ENCODE measurements at places on chromosomes 6 and 20.
A peak's percentile ranks its signal among the peaks of the same experiment; 100 is the strongest.

- no peak for DNase-seq
Observed at GRCh38 chr6:106789428-106790148, 160.2 kb downstream of the QRSL1 start.

- no peak for DNase-seq
Observed at GRCh38 chr6:157442291-157442690, 61.3 kb downstream of the ZDHHC14 start.

DNA sequence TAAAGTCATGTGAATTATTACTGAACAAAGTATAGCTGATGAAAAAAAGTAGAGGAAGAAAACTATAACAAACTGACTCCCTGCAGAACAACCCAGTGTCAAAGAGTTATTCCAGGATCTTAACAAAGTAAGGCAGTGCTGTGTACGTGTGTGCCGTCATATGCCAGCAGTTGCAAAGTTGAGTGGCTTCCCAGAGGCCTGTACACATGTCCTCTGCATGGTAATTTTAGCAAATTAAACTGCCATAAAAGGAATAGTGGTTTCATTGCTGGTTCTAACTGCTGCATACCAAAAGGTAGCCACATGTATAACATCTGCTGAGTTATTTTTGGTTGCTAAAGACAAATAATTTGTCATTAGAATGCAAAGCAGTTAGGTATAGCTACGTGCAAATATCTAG is 44.8 kb downstream of the RIPOR2 start:
- DNase-seq, result no peak

GRCh38 chr20:45822857-45823256 is 4.3 kb downstream of the TNNC2 start:
- DNase-seq, result no peak

DNA sequence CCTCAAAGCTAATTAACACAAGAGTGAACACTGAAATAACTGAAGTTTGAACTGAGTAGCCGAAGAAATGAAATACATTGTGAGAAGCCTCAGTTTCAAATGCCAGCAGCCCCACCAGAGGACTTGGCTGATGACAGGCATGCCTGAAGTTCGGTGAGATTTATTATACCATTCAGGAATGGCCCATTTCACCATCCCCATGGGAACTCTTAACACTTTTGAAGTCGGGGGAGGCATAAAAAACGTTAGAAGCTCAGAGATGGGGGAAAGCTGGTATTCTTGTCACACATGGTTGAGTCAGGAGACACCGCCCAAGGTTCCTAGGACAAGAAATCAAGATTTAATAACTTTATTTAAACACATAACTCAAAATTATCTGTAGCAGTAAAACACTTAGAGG is 17.6 kb upstream of the SLC22A3 start:
- DNase-seq, result no peak

GRCh38 chr6:127966616-127967015 is 65.8 kb upstream of the THEMIS start:
- DNase-seq, result no peak

- DNase-seq, result peak; percentile 31
Observed at GRCh38 chr6:135128268-135128914, 52.7 kb upstream of the MYB start.

- DNase-seq, result no peak
Observed at GRCh38 chr20:11918981-11919380, 1.3 kb downstream of the BTBD3 start.

DNA sequence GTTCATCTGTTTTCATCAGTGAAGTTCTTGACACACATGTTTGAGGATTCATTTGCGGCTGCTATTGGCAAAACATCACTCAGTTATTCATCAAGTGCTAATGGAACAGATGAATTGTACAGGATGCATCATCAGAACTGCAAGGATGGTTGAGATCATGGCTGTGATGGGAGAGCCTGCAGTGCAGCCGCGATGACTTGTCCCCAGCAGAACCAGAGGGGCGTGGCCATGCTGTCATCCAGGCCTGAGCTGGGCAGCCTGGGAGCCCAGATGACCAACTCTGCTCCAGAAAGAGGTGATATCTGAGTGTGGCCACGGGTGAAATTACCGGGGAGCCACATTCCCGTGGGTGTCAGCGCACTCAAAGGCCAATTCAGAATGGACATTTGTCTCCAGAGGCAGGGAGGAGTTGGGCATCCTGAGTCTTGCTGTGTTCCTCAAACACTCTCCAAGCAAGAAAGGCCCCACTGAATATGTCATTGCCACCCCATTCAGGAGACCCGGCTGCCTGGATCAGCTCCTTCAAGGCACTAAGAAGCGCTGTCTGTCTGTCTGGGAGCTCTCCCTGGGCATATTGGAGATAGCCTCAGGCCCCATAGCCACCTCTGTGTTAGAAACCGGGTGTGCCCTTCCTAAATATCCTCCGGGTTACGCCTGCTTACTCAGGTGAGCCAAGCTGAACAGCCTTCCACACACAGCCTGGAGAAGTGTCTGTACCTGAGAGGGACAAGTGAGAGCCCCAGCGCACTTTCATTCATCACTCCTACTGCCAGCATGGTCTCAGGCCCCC is 66.7 kb downstream of the SYNDIG1 start:
- DNase-seq, result no peak

DNA sequence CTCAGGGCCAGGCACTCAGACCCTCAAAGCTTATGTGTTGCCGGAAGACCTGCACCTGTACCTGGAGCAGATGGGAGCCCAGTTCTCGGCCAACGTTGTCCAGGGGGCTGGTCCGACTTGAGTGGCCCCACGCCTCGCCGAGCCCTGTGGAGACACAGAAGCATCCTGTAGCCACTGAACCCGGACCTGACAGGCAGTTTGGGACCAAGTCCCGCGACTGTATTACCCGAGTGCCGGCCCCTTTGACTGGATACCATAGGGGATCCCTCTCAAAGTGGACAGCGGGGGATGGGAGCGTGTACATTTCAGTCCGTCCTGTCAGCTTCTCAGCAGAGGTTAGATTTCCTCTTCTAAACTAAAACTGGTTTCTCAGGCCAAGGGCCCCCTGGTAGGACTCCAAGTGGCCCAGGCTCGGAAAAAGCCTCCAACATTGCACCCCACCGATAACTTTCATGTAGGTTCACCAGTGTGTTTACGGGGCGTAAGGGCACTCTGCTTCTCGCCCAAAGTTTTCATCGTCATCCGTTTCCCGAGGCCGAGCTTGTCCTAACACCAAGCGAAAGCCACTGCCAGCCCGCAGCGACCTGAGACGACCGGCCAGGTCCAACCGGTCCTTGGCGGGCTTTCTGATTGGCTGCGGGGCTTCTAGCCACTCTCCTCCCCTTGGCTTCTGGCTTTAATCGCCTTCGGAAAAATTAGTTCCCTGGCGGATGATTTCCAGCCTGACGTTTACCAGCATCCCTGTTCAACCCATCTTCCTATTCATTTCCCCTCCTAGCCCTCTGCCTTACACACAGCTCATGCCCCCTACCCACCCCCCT is 10.8 kb downstream of the SIM1 start:
- no peak for DNase-seq

DNA sequence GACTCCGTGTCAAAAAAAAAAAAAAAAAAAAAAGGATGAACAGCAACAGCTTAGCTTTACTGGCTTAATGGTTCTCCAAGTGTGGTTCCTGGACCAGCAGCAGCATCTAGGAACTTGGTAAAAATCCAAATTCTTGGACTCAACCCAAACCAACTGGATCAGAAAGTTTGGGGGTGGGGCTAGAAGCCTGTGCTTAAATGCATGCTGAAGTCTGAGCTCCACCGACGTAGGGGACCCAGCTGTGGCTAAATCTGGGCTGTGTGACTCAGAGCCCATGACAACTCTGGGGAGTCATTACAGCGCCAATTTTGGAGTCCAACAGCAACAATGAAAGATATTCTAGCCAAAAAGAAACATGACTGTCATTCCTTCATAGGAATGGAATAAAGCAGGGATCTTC is 13.6 kb upstream of the CHD6 start:
- DNase-seq, result no peak

- no peak for DNase-seq
Observed at GRCh38 chr6:21099338-21100314, 493.9 kb upstream of the SOX4 start.

DNA sequence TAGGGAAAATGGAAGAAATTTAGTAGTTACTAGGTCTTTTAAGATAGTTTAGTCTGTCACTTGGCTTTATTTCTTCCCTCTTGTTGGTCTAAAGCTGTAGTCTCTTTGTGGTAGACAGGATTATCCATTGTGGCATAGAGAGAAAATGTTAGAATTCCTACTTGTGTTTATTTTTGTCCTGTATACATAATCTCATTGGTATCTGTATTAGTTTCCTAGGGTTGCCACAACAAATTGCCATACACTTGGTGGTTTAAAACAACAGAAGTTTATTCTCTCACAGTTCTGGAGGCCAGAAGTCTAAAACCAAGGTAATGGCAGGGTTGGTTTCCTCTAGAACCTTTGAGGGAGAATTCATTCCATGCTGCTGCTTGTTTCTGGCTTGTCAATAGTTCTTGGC is 119.4 kb downstream of the ZFAND3 start:
- DNase-seq, result no peak

DNA sequence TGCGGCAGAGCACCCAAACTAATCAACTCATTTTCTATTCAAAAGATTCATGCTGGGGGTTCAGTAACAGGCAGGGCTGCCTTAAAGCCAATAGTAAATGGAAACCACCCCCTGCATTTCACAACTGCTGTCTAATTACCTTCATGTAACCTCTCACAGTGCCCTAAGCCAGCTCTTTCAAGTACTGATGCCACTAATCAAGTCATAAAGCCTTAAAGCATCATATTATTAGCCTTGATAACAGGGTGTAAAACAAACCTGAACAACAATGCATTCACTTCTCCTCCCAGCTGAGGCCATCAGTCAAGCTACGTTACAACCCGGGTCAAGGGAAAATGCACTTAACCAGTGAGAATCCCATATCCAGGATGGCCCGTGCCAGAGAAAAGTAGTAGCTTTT is 33.0 kb downstream of the TRERF1 start:
- DNase-seq, result no peak

DNA sequence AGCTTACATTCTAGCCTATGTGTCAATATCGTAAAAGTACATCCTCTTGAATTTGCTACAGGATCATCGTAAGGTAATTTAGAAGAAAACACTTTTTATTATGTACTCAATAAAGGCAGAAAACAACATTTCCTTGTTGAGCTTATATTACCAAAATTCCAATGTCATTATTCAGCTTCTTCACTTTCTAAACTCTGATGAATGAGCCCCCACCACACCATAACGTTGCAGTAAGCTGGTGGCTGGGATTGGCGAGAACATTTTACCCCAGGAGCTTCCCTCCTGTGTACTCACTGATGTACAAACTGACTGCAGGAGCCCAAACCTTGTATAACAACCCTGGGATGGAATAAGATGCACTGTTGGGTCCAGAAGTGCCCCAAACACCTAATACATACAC is 238.1 kb upstream of the MARCKS start:
- DNase-seq, result no peak

Data from stimulated activated CD8-positive, alpha-beta memory T cell treated with anti-CD3 and anti-CD28 coated beads, Interleukin-7, amount 100 ng/mL, for 1 hour (primary cell).